ENCODE measurements at places on chromosomes 3 and 15. TPM values are rescaled to one million over a fixed set of nuclear protein-coding genes. Genes with fewer than 3 reads are reported as not detected.

DNA sequence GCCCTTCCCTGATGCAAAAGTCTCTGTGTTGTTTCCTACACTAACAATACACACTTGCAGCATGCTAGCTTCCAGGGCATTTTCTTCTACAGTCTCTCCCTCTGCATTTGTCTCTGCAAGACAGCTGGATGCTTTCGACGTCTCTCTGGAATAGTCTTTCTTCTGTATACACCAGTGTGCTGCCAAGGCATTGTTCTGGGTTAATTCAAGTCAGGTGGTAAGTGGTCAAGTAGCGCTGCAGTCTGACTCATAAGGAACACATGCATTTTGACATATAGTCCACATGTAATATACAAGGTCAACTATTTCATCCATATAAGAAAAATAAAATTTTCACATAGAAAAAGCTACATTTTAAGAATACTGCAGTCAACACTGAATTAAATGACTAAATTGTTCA lies 92.7 kb downstream of the MYLK start:
- DNase-seq: no peak

Gene FANCD2
- total RNA-seq: 11.3 TPM

GRCh38 chr15:100633763-100634075 lies 31.3 kb downstream of the ASB7 start:
- no peak for DNase-seq

Gene SLC9A9
- 3.9 TPM for total RNA-seq

DNA sequence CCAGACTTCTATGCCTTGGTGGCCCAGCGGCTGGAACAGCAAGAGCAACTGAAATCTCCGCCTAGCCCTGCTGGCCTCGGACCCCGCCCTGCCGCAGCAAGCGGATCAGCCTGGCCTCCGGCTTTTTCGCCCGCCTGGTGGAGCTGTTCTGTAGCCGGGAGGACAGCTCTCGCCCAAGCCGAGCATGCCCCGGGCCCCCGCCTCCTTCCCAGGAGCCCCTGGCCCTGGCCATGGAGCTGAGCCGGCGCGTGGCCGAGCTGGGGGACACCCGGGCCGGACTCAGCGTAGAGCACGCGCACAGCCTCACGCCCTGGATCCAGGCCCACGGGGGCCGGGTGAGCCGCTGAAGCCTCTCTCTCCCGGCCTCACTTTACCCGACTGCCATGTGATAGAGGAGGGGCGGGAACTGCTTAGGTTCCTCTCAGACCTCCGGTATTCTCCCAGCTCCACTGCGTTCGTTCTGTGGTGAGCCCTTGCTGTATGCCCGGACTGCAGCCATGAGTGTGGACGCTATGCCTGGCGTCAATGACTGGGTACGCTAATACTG lies 24.1 kb upstream of the MRPL3 start:
- peak; percentile 45 for DNase-seq

- DNase-seq: no peak
Observed at GRCh38 chr3:21372316-21372715, 378.7 kb downstream of the ZNF385D start.

- peak; percentile 28 for DNase-seq
Observed at GRCh38 chr15:74529921-74530320, 11.1 kb upstream of the ARID3B start.

DNA sequence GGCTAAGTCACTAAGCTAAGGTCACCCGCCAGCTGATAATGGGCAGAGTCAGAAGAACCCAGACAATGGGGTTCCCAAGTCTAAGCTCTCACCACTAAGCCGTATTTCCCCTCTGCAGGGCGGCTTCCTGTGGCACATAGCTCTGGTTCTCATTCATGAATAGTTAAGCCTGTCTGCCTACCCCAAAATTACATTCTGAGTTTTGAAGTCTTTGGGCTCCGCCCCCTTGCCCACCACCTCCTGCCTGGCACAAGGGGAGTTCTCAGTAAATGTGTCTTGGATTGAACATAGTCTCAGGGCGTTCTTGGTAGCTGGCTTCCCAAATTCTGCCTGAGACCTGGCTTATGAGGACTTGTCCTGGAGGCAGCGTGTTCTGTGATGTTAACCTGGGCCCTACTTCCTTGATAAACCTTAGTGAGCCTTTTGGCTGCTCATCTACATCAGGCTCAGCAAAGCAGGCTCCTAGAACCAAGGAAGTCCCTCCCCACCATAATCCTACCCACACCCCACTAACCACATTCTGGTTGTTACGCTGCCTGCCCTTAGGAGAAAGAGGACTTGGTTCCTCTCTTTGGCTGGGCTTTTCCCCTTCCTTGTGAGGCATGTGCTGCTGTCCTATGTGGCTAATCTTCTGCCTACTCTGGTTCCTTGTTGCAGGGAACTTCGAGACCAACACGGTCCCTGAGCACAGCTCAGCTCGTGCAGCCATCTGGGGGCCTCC lies 54.9 kb downstream of the STARD5 start:
- DNase-seq: no peak

DNA sequence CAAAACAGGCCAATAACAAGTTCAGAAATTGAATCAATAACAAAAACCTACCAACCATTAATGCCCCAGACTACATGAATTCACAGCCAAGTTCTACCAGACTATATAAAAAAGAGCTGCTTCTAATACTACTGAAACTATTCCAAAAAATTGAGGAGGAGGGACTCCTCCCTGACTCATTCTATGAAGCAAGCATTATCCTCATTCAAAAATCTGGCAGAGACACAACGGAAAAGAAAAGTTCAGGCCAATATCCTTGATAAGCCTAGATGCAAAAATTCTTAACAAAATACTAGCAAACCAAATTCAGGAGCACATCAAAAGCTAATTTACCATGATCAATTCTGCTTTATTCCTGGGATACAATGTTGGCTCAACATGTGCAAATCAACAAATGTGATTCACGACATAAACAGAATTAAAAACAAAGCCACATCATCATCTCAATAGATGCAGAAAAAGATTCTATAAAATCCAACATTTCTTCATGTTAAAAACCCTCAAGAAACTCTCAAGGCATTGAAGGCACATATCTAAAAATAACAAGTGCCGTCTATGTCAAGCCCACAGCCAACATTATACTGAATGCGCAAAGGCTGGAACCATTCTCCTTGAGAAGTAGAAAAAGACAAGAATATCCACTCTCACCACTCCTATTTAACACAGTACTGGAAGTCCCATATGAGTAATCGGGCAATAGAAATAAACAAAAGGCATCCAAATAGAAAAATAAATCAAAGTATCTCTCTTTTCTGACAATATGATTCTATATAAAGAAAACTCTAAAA lies 573.6 kb upstream of the GRM7 start:
- no peak for DNase-seq

All from dermis microvascular lymphatic vessel endothelial cell (primary cell).